Substantia nigra (tissue), 51 donors: ENCODE measurements at places on chromosomes 16 and 17.

DNA sequence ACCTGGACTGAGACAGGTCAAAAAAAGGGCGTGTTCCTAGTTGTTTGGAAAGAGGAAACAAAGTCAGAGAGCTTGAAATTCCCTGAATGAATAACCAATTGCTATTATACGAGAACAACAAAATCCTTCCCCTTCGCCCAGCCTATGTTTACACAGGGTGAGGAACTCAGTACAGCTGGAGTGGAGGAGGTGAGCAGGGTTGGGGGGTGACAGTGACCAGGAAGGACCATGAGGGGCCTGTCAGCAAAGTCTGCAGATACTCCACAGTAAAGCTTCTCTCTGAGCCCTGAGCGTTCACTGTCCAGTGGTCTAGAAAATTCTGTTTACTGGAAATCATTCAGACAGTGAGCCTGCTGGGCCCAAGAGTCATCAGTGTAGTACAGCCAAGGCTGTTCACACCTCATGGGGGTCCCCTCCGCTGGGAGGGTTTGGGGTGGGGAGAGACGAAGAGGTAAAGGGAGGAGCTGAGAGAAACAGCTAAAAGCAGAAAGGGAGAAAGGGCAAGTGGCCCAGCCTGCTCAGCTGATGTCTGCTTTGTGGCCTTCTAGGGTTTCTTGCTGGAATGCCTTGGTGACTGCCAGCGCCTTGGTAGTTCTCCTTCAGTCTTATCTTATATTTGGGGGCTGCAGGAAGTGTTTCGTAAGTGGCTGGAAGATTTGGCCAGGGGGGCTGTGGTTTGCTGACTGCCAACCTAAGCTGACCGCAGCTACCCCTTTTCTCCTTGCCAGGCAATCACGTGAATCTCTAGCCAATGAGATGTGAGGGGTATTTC is 5.7 kb downstream of the DUSP3 start:
- DNase-seq = no peak

GRCh38 chr16:79644971-79645667 is 44.6 kb upstream of the MAF start:
- no peak for DNase-seq

- no peak for DNase-seq
These were observed 13.7 kb upstream of the COL1A1 start for GRCh38 chr17:50214976-50215760.

DNA sequence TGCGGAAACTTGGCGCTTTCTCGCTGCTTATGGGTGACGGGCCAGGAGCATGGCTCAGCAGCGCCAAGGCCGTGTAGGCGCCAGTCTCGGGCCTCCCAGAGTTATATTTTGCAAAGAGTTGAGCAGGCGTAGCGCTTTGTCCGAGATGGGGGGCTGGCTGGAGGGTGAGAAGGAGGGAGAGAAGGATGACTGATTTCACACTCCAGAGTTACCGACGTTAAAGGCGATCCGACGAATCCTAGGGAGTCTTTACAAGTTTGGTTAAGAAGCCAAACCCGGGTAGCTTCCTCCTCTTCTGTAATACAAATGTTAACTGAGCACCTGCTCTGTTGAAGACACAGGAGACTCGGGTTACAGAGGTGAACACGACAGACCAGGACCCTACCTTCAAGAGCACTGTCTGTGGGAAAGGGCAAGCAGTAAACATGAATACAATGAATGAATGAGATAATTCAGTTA is 782 bp downstream of the POLR2A start:
- DNase-seq = no peak

GRCh38 chr16:72749091-72749490 is 298.8 kb downstream of the ZFHX3 start:
- DNase-seq = no peak

- DNase-seq = no peak
These were observed 14.4 kb downstream of the SLFN5 start for GRCh38 chr17:35257208-35257659.

GRCh38 chr17:951325-952132 is 28.0 kb downstream of the NXN start:
- no peak for DNase-seq

DNA sequence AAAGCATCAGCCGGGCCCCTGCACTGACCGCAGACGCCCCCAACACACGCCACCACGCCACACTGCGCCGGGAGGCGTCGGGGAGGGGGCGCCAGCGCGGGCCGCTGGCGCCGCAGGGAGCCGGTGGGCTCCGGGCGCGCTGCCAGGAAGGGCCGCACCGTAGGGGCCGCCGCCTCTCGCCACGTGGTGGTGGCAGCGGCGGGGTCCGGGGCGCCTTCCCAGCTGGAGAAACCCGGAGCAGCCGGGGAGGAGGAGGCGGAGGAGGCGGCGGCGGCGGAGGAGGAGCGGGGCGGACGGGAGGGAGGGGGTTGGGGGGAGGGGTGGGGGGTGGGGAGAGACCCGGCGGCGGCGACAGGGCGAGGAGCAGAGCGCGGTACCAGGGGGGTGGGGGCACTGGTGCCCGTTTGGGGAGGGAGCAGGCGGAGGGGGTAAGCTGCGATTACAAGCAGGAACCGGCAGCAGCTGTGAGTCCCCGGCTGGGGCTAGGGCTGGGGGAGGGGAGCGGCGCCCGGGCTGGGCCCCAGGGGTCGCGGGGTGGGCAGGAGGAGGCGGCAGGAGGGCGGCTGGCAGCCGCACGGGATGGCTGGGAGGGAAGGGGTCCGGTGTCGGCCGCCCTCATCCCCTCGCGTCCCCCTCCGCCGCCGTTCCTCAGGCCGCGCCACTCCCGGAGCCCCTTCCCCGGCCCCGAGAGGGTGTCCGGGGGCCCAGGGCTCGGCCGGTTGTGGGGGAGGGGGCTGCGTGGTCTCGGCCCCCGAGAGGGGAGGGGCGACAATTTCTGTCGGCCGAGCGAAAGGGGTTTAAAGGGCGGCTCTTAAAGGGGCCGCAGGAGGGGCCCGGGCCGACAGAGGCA is at the start of gene TBKBP1:
TSS of gene TBKBP1 (plus strand) at position 431 of the 850 bp plus-strand sequence. CDS start 1,952 bp downstream, outside the sequence.
- DNase-seq = no peak

GRCh38 chr17:63645775-63646487 is 23.7 kb downstream of the MAP3K3 start:
- no peak for DNase-seq
